ENCODE measurements at places on chromosomes 3 and 15.

- DNase-seq, result no peak
Measured at GRCh38 chr3:140134231-140134965, 199.4 kb downstream of the CLSTN2 start.

- DNase-seq, result peak; percentile 49
Measured at GRCh38 chr15:82047453-82048400, 1.9 kb upstream of the MEX3B start.

DNA sequence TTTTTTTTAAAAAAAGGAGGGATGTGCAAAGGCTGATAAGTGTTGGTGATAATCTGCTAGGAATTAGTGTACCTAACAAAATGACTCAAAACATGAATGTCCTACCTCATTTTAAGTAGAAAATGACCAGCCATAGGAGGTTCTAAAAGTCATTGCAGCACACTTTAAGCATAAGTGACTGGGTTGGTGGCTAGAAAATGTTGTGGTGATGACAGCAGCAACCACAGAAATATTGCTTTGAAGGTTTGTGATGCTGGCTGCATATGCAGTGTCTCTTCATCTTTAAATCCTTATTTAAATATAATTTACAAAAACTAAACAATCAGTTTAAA is 55.2 kb downstream of the CMSS1 start:
- no peak for DNase-seq

DNA sequence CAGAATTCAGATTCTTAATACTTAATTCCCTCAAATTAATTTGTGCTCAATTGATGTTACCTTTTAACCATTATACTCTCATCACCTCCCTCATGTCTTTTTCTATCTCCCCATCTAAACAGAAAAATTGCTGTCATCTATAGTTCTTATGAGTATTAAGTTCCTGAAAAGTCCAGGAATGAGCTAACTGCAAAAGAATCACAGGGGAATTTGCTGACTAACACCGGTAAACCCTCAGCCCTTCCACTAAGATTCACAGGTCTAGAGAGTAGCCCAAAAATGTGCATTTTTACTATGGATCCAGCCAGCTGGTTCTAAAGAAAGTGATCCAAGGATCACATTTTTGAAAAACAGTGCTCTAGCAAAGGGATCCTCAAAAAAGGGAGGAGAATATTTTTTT is 67.0 kb downstream of the SETD2 start:
- DNase-seq, result no peak
